Body of pancreas (tissue), 4 donors: ENCODE measurements at places on chromosomes 4 and X. TPM values are rescaled to one million over a fixed set of nuclear protein-coding genes. Genes with fewer than 3 reads are reported as not detected.

The NIPAL1 gene
- total RNA-seq, result 1.0 TPM

DNA sequence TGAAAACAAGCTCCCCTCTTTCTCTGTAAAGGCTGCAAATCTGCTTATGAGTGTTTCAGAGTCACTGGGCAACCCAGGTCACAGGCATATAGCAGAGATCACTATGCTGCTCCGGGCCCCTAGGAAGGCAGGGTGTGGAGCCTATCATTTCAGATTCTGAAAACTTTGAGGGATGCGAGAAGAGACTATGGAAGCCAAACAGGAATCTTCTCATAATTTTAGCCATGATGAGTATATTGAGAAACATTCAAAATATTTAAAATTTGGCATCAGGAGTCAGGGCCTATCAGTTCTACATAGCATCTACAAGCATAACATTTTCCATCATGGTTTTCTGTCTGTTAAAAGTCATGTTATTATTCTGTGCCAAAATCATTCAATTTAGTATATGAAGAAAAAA, 61.7 kb upstream of the ATXN3L start:
- no peak overlapping the region for H3K27ac ChIP-seq
- H3K36me3 ChIP-seq, result no peaks in the 10 kb centered on the region
- DNase-seq, result no peak
- H3K4me3 ChIP-seq, result no peak overlapping the region

DNA sequence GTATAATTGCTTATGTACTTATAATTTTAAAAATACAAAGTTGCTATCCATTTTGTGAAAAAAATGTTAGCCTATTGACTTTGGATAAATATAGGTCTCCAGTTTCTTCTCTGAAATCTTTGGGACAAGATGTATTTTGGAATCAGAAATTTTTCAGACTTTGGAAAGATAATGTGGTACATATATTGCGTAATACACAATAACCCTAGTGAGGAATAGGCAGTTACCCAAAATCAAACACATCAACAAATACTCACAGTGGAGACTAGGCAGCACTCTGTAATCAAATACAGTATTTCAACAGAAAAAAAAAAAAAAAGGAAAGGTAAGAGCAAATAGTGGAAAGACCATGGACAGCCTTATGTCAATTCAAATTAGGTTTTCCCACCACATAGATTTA, 796.8 kb downstream of the ADGRL3 start:
- no peak for DNase-seq
- no peak overlapping the region for H3K4me3 ChIP-seq
- no peaks in the 10 kb centered on the region for H3K4me1 ChIP-seq

The LNX1 gene
- 15.2 TPM for total RNA-seq

GRCh38 chr4:20299515-20299914, 47.8 kb downstream of the SLIT2 start:
- H3K36me3 ChIP-seq, result no peaks in the 10 kb centered on the region
- peak; percentile 13 for DNase-seq
- H3K27me3 ChIP-seq, result no peaks in the 10 kb centered on the region
- H3K4me3 ChIP-seq, result no peak overlapping the region
- no peak overlapping the region for H3K27ac ChIP-seq
- no peaks in the 10 kb centered on the region for H3K4me1 ChIP-seq

The BEX5 gene
- total RNA-seq, result 4.3 TPM

DNA sequence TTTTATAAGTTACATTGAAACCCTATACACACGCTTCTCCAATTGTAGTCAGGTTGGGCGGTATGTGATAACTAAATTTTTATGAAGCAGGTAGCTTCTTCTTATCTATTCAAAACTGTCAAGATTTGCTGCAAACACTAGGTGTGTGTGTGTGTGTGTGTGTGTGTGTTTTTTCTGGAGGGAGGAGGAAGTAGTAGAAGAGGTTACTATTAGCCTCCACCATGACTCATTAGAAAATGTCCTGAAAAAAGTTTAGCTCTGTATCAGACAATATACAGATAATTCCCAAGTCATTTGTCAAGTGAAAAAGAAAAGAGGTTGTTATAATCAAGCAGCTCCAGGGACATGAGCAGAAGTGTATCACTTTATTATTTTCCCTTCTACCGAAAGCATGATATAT, 33.9 kb downstream of the PCDH7 start:
- H3K27ac ChIP-seq, result no peak overlapping the region
- H3K27me3 ChIP-seq, result no peaks in the 10 kb centered on the region
- H3K4me3 ChIP-seq, result no peak overlapping the region
- no peak for DNase-seq
- no peaks in the 10 kb centered on the region for H3K4me1 ChIP-seq

GRCh38 chr4:84218031-84218430, 281.1 kb downstream of the NKX6-1 start:
- no peaks in the 10 kb centered on the region for H3K27me3 ChIP-seq
- DNase-seq, result no peak
- H3K36me3 ChIP-seq, result no peaks in the 10 kb centered on the region
- no peaks in the 10 kb centered on the region for H3K4me1 ChIP-seq

The VCX3A gene
- total RNA-seq, result not detected

- H3K4me3 ChIP-seq, result no peak overlapping the region
- no peaks in the 10 kb centered on the region for H3K27me3 ChIP-seq
- no peak for DNase-seq
- H3K27ac ChIP-seq, result no peak overlapping the region
- H3K4me1 ChIP-seq, result no peaks in the 10 kb centered on the region
Measured at GRCh38 chr4:15020502-15021286, 18.4 kb downstream of the CPEB2 start.

GRCh38 chr4:140069066-140069465, 84.9 kb downstream of the MAML3 start:
- DNase-seq, result no peak
- H3K27me3 ChIP-seq, result no peaks in the 10 kb centered on the region
- no peak overlapping the region for H3K4me3 ChIP-seq
- H3K27ac ChIP-seq, result no peak overlapping the region
- no peaks in the 10 kb centered on the region for H3K36me3 ChIP-seq
- peaks cover 31% of the 10 kb centered on the region for H3K4me1 ChIP-seq

The PGAM4 gene
- not detected for total RNA-seq

DNA sequence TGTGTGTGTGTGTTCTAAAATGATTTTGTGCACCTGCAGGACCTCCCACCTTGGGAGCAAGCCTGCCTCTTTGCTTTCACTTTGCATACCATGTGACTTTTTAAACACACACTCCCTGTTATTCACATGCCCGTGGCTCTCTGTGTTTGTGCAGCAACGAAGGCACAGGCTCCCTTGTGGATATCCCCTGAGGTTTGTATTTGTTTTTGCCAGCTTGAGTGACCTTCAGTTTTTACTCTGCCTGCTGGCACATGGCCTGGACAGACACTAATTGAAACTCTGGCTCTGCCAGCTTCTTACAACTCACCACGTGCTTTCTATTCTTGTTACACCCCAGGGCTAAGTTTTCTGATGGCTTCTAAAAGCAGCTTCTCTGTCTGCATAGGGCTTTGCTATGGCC, 885.8 kb downstream of the SH3BGRL start:
- H3K4me3 ChIP-seq, result no peak overlapping the region
- peak; percentile 19 for DNase-seq
- H3K4me1 ChIP-seq, result no peaks in the 10 kb centered on the region

GRCh38 chrX:84363051-84363450, 139.2 kb downstream of the HDX start:
- no peak overlapping the region for H3K27ac ChIP-seq
- no peak for DNase-seq
- H3K4me3 ChIP-seq, result no peak overlapping the region
- no peaks in the 10 kb centered on the region for H3K4me1 ChIP-seq
- H3K36me3 ChIP-seq, result no peaks in the 10 kb centered on the region

- H3K27ac ChIP-seq, result no peak overlapping the region
- no peak for DNase-seq
- H3K27me3 ChIP-seq, result no peaks in the 10 kb centered on the region
- H3K4me1 ChIP-seq, result no peaks in the 10 kb centered on the region
- no peak overlapping the region for H3K4me3 ChIP-seq
Measured at GRCh38 chr4:183288955-183289354, 31.1 kb downstream of the CLDN22 start.

The CXorf65 gene
- not detected for total RNA-seq

DNA sequence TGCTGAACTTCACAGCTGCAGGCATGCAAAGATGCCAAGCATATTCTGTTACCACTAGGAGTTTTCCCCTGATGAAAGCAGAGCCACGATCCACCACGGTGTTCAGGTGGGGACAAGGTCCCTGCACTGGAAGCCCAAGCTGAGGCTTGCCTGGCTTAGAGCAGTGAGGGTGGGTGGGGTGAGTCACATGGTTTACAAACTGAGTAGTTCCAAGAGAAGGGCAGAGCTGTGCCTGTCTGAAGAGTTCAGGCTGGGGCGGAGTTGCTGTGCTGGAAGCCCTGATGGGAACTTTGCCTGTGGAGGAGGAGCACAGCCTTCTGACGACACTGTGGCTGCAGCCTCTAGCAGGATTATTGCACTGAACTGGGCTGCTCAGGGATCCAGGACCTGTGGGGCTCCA, 45.5 kb downstream of the FAM9B start:
- no peaks in the 10 kb centered on the region for H3K36me3 ChIP-seq
- no peak for DNase-seq
- no peaks in the 10 kb centered on the region for H3K27me3 ChIP-seq
- no peak overlapping the region for H3K4me3 ChIP-seq
- no peak overlapping the region for H3K27ac ChIP-seq
- H3K4me1 ChIP-seq, result no peaks in the 10 kb centered on the region
